ENCODE measurements at places on chromosomes 2 and 18.

DNA sequence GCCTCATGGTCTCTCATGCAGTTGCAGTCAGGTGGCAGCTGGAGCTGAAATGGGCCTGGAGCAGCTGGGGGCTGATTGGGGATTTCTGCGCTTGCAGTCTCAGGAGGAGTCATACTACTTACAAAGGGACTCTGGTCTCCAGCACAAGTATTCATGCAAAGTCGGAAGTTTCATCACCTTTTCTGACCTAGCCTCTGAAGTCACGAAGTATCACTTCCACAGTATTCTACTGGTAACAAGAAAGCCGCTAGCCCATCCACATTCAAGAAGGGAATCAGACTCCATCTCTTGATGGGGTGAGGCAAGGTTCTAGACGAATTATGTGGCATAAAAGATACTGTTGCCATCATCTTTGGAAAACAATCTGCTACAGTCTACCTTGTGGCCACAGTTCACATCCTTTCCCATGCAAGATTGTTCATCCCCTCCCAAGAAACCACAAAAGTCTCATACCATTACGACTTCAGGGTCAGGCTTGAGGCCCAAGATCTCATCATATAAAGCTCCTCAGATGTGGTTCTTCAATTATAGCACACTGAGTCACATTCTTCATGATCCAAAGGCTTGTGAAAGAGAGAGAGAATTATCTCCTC, 95.3 kb downstream of the SMC6 start:
- no peak overlapping the region for H3K4me3 ChIP-seq
- no peak for DNase-seq
- H3K4me1 ChIP-seq: peaks cover 17% of the 10 kb centered on the region

DNA sequence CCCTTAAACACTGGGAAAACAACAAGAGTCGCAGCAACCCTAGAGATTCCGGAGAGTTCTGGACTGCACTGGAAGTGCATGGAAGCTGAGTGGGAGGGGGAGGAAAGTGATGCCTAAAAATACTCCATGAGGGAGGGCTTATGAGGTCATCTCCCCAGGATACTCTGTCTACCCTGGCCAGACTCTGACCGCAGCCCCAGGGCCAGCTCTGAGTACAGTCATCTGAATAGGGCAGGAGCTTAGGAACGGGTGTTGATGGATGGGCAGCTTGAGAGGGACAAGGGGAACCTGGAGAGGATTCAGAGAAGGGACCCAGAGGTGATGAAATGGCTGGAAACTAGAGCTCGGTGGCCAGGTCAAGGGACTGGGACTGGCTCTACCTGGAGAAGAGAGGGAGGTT, 79.3 kb upstream of the IGFBP5 start:
- H3K4me1 ChIP-seq: no peaks in the 10 kb centered on the region
- no peaks in the 10 kb centered on the region for H3K36me3 ChIP-seq
- H3K4me3 ChIP-seq: no peak overlapping the region
- no peak for DNase-seq

GRCh38 chr2:53347269-53347668, 420.3 kb upstream of the CHAC2 start:
- H3K4me1 ChIP-seq: no peaks in the 10 kb centered on the region
- no peaks in the 10 kb centered on the region for H3K27me3 ChIP-seq
- no peaks in the 10 kb centered on the region for H3K36me3 ChIP-seq
- no peak overlapping the region for H3K4me3 ChIP-seq
- DNase-seq: no peak

GRCh38 chr2:84768840-84769239, 112.0 kb downstream of the TRABD2A start:
- no peak overlapping the region for H3K4me3 ChIP-seq
- no peak overlapping the region for H3K27ac ChIP-seq
- H3K36me3 ChIP-seq: no peaks in the 10 kb centered on the region
- no peaks in the 10 kb centered on the region for H3K4me1 ChIP-seq
- no peaks in the 10 kb centered on the region for H3K27me3 ChIP-seq
- DNase-seq: no peak

DNA sequence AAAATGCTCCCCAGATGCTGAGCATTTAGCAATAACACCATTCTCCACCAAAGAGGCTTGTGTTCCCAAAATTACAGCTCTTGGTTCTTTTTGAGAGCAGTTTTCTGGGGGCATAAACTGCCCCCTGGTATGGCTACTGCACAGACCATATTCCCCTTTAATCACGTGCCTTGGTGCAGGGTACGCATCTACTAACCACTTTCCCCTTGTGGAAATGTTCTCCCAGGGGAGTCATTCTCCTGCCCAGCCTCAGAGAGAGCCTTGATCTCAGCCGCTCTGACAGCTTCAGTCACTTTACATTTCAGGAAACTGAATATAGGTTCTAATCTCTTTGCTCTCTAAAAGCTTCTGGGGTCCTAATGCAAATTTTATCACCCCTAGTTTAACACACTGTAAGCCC, 44.7 kb upstream of the EML6 start:
- H3K4me1 ChIP-seq: peaks cover 13% of the 10 kb centered on the region
- no peaks in the 10 kb centered on the region for H3K36me3 ChIP-seq
- H3K27ac ChIP-seq: no peak overlapping the region
- no peak for DNase-seq
